CD4-positive, alpha-beta T cell treated with Interleukin-21 for 1 hour (primary cell): ENCODE measurements at places on chromosomes 1 and 21.

DNA sequence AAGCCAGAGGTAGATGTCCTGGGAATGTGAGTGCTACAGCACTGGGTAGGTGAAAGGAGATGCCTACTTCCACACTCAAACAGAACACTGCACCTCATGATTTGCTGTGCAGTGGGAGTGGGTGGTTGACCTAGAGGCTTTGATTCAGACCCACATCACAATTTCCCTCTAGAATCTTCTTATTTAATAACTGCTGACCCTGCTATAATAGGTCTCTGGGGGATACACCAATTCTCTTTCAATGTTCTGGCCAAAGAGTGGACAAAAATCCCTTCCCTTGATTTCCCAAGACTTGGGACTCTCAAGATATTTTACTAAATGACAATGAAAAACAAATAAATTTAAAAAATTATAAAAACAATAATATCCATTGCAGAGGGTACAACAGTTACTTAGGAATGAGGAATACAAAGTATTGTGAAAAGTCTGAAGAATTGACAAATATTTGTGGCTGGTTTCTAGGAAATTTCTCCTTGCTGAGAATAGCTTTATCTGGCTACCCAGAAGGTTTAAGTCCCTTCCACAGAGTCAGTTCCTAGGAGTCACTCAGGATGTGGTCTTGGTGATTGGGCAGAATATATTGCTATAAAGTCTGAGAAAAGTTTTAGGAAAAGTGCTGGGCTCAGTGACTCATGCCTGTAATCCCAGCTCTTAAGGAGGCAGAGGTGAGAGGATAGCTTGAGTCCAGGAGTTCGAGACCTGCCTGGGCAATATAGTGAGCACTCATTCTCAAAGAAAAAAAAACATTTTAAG lies 2.4 kb upstream of the FCGR2A start:
- DNase-seq, result no peak

DNA sequence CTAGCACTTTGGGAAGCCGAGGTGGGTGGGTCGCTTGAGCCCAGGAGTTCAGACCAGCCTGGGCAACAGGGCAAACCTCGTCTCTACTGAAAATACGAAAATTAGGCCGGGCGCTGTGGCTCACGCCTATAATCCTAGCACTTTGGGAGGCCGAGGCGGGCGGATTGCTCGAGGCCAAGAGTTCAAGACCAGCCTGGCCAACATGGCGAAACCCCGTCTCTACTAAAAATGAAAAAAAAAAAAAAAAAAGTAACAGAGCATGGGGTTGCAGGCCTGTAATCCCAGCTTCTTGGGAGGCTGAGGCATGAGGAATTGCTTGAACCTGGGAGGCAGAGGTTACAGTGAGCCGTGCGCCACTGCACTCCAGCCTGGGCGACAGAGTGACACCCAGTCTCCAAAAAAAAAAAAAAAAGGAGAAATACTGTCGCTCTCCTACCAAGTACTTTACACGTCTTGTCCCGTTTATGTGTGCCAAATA lies 724 bp upstream of the NEK2 start:
- no peak for DNase-seq

- no peak for DNase-seq
These were observed 41.6 kb downstream of the ABCA4 start for GRCh38 chr1:94079080-94079940.

GRCh38 chr1:166869318-166870099 lies 6.6 kb downstream of the TADA1 start:
- DNase-seq, result no peak

DNA sequence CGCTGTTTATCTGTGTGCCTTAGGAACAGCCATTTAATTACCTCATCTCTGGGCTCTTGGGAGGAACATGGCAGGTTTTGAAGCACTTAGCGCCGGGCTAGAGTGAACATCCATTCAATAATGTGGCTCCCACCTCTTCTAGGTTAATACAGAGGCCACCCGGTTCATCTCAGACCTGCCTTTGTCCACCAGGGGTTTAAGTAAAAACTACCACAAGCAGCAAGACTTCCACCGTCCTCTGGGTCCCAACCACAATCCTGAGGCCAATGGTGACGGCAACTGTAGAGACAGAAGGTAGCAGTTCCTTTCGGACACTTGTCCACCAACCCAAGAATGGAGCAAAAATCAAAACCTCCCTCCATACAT lies 924 bp upstream of the DDOST start:
- no peak for DNase-seq

DNA sequence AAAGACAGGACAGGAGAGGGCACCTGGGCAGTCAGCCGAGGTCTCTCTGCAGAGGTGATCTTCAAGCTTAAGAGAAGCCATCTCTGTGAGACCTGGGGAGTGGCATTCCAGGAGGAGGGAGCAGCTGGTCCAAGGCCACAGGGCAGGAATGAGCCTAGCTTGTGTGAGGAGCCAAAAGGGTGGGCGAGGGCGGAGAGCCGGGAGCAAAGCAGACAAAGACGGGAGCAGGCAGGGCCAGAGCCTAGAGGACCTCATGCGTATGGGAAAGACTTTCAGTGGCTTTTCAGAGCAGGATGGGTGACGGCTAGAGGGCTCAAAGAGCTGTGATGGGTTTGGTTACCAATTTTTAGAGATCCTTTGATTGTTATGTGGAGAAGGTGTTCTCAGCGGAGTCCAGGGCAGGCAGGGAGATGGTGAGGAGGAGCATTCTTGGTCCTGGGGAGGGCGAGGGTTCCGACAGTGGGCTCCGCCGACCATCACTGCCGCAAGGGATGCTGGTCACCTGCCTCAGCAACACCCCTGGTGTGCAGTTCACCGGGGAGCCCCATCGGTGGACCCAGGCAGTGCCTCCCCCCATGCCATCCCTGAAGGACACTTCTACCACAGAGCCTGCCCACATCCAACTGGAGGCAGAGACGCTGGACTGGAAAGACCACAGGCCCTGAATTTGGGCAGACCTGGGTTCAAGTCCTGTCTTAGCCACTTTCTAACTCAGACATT lies 122.9 kb upstream of the IRF2BP2 start:
- no peak for DNase-seq

GRCh38 chr1:30302858-30303257 lies 420.5 kb downstream of the MATN1 start:
- no peak for DNase-seq

- DNase-seq, result no peak
These were observed 29.8 kb downstream of the GPR137B start for GRCh38 chr1:236172041-236172579.

- peak; percentile 71 for DNase-seq
These were observed 17.2 kb downstream of the ATP1A1 start for GRCh38 chr1:116390195-116390594.
